ENCODE measurements at places on chromosomes 6 and 20.

DNA sequence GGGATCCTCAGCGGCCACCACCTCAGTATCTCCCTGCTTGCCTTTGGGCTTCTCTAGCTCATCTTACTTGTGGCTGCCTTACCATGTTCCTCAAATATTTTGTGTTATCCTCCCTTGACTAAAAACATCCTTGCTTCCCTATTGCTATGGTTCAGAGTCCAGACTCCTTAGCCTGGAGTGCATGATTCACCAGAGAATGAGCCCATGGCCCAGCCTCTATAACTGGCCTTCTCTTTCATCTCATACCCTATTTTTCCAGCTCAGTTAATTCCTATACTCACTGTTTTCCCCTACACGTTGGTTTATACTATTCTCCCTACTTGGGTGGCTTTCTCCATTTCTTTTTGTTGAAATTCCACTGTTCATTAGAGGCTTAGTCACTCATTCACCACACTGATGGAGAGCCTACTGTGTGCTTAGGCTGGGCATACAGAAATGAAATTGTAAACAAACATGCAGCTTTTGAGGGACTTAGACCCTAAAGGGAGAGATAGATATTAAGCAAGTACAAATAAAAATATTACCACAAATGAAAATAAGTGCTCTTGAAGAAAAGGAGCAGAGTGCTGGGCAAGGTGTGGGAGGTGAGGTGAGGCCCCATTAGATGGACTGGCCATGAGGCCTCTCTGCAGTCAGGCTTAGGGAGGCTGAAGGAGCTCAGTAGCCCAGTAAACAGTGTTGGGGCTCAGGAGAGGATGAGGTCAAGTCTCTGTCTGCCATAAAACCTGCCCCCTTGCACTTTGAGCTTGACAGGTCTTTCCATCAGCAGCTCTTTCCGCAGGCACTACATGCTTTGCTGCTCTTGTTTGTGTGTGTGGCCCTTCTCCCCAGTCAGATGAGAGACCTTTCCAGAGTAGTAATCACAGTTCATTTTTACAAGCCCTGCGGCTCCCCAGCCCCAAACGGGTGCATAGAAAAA, 109.3 kb downstream of the TCP11 start:
- no peak for DNase-seq

DNA sequence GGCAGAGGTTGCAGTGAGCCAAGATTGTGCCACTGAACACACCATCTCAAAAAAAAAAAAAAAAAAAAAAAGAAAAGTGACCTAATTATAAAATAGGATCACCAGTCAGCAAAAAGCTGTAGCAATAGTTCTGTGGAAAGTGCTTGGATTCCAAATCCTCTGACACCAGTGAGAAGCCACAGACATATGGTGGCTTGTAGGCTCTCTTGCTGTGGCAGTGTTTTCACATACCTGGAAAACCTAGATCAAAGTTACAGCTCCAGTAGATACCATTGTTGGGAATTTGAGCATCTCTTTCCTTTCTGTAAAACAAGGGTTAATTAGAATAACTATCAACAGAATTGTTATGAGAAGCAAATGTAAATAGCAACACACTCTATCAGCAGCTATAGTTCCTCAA, 4.1 kb downstream of the CCDC170 start:
- no peak for DNase-seq

DNA sequence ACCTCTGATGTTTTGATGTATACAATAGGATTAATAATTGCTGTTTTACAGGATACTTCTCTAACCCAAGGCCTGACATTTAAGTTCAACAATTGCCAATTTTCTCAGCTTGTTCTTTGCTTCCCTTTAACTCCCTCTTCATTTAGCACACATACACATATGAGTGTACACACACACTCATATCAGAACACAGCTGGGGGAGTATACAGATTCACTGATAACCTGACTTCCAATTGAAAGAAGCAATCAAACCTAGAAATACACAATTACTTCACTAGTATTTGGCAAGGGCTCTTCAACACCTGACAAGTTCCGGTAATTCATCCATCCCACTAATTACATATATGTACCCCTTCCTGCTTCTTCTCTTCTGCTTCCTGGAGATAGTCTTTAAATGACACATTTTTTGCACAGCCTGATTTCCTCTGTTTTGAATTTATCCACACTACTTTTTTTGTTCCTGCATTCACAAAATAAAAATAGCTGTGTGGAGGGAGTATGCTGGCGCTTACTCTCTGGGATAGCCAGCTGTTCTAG, 11.2 kb downstream of the UST start:
- DNase-seq, result no peak

- no peak for DNase-seq
Observed at GRCh38 chr20:40160097-40160550, 528.9 kb downstream of the MAFB start.

DNA sequence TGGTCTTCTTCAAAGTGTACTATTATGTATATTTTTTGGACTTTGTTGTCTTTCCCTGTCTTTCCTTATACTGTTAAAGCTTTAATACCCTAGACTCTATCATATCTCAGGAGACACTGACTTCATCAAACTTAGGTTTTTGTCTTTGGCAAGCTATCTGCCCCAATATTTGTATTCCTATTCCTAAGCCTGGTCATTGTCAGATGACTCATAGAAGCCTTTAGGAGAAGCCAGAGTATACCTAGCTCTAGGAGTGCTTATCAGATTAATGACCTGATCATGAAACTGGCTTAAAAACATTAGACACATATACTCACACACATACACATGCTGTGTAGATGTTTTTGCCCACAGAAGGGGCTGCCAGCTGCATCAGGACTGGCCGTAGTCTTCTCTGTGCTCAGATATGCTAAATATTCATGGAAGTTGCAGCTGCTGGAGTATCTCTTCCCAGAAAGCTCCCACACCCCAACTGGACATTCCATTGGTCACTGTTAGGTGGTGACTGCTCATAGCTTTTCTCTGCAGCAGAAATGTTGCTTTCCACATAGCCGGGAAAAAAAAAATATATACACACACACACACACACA, 102.0 kb downstream of the ANKS1A start:
- no peak for DNase-seq
